ENCODE measurements at places on chromosomes 6 and 20. TPM values are rescaled to one million over a fixed set of nuclear protein-coding genes. Genes with fewer than 3 reads are reported as not detected.
A peak's percentile ranks its signal among the peaks of the same experiment; 100 is the strongest.

DNA sequence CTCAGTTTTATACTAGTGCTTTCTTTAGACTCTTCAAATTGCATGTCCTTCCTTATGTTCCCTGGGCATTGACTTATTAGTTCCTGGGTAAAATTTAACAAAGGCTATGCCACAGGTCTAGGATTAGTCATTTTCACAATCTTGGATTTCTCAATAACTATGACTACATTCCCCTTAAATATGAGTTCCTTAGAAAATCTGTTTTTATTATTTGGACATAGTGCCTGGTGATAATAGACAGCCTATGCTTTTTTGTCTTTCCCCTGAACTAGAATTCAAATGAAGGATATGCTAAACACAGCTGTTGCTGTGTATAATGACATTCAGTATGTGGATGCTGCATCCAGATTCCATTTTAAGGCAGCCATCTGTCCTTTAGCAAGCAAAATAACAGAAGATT is 1252.8 kb upstream of the GJE1 start:
- H3K36me3 ChIP-seq: no peaks in the 10 kb centered on the region
- no peak overlapping the region for H3K27ac ChIP-seq
- peak; percentile 63 for DNase-seq
- peaks cover 12% of the 10 kb centered on the region for H3K4me1 ChIP-seq
- H3K27me3 ChIP-seq: no peaks in the 10 kb centered on the region

- H3K4me1 ChIP-seq: no peaks in the 10 kb centered on the region
- DNase-seq: no peak
- H3K36me3 ChIP-seq: no peaks in the 10 kb centered on the region
These were observed 7.3 kb downstream of the EBF4 start for GRCh38 chr20:2699775-2700413.

NHLRC1 gene
- 1.3 TPM for total RNA-seq

- H3K36me3 ChIP-seq: no peaks in the 10 kb centered on the region
- H3K4me3 ChIP-seq: no peak overlapping the region
- H3K27ac ChIP-seq: no peak overlapping the region
These were observed 50.7 kb upstream of the INSM1 start for GRCh38 chr20:20317195-20317594.

GRCh38 chr6:133359256-133359655 is 118.1 kb downstream of the EYA4 start:
- H3K4me3 ChIP-seq: no peak overlapping the region
- H3K27ac ChIP-seq: no peak overlapping the region
- H3K36me3 ChIP-seq: no peaks in the 10 kb centered on the region
- H3K4me1 ChIP-seq: no peaks in the 10 kb centered on the region
- DNase-seq: no peak

NRSN1 gene
- total RNA-seq: not detected

Data from PC-3 (cell line).